ENCODE measurements at places on chromosomes 3 and 15. TPM values are rescaled to one million over a fixed set of nuclear protein-coding genes. Genes with fewer than 3 reads are reported as not detected.

Gene UROC1
- total RNA-seq: not detected

Gene PXYLP1
- 24.2 TPM for total RNA-seq

Gene SLC28A2
- total RNA-seq: not detected

Gene CELSR3
- 0.39 TPM for total RNA-seq

Gene MKRN3
- total RNA-seq: 0.89 TPM

Gene THOC7
- total RNA-seq: 34.3 TPM
